ENCODE measurements at places on chromosomes 11 and 22.

GRCh38 chr22:43066844-43067385 lies 22.3 kb downstream of the TTLL1 start:
- DNase-seq = no peak

DNA sequence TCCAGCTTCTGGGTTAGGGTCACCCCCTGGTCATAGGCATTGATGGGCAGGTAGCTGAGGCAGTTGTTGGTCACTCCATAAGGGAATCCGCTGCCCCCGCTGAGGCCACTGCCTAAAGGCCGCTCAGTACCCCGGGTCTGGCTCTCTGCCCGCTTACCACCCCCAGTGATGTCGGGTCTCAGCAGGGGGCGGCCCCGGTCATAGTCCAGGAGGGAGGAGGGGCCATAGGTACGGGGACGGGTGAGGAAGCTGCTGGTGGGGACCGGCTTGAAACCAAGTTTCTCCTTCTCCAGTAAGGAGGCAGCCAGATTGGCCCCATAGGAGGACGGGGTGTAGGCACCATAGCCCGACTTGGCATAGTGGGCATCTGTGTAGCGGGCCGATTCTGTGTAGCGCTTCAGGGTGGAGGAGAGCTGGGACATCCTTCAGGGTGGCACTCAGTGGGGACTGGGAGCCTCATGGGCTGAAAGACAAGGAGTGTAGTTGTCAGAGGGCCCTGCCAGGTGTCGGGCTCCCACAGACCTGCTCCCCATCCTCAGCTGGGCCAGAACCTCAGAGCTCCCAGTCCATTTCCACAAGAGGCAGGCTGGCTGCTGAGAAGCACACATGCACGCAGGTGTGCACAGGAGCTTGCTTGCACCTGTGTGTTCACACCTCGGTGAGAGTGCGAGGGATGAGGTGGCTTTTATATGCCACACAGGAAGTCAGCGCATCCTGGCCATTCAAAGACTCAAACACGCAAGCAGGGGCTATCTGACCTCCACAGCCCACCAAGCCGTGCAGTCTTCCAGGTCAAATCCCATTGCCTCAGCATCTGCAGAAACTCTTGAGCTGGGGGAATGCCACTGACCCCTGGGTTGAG lies 8.2 kb downstream of the USP2 start:
- no peak for DNase-seq

DNA sequence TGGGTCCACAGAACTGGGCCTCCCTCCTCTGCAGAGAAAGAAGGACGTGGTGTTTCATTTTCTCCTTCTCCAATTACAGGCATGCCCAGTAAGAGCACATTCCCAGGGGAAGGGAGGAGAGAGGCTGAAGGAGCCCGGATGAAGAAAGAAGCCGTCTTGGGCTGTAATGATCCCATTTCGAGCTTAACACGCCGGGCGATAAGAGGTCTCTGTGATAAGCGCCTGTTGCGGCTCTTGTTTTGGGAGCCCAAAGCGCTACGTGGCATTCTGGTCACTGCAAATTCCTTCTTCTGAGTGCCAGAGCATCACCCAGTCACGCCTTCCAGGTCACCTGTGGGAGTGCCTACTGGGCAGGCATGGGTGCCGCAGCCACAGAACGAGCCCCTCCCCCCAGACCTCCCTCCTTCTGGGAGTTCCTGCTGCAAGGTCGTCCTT lies 57.5 kb downstream of the ANO1 start:
- no peak for DNase-seq

GRCh38 chr11:19679952-19680828 lies 32.4 kb upstream of the NAV2 start:
- no peak for DNase-seq

- no peak for DNase-seq
Observed at GRCh38 chr22:40423310-40423688, 52.9 kb downstream of the SGSM3 start.

DNA sequence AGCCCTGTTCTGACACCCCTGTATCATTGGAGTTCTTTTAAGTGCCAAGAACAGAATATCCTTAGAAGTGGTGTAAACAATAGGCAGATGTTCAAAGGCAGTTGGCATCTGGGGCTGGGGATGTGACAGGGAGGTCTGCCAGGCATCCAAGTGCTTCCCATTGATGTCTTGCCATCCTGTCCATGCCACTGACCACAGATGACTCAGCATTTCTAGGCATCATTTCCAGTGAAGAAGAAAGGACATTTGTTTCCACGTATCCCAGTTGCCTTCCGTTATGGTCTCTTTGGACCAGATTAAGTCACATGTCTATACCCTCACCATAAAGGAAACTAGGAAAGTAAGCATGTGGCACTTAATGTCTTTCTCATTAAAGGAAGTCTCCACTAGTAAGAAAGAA lies 76.7 kb upstream of the BARX2 start:
- DNase-seq = no peak

- DNase-seq = no peak
Observed at GRCh38 chr11:81840380-81840779, 893.3 kb downstream of the FAM181B start.

DNA sequence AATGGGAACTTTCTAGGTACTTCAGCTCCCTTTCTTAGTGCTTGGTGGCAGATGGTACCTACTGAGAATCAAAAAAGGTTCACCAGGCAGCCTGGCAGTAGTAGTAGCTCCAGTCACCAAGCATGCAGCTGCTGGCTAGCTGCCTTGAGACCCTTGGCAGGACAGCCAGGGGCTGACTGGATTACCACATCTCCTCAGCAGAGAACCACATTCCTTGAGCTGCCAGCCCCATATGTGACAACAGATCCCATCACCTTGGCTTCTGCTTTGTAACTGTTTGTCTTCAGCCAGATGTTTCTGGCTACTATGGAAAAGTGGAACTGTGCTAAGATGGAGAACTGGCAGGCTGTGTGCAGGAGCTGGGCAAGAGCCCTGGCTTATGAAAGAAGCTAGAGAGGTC lies 39.6 kb upstream of the CHRM4 start:
- DNase-seq = no peak

GRCh38 chr22:19620742-19621371 lies 93.4 kb upstream of the SEPTIN5 start:
- no peak for DNase-seq

DNA sequence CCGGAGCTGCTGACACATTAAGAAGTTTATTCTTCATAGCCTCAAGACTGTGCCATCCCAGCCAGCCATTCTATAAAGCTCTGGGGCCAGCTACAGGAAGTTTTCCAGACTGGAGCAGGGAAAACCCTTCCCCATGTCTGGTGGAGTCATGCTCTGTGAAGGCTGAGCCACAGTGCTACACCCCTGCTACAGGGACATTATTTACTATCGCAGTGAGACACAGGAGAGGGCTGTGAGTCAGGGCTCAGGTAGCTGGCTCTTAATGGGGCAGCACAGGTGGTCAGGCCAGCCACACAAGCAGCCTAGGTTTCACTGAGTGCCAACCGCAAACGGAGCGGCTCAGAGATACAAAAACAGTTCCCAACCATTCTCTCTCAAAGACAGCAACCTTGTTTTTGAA lies 12.1 kb downstream of the HPS4 start:
- DNase-seq = no peak

- no peak for DNase-seq
Observed at GRCh38 chr22:44267856-44268255, 44.9 kb downstream of the SHISAL1 start.

DNA sequence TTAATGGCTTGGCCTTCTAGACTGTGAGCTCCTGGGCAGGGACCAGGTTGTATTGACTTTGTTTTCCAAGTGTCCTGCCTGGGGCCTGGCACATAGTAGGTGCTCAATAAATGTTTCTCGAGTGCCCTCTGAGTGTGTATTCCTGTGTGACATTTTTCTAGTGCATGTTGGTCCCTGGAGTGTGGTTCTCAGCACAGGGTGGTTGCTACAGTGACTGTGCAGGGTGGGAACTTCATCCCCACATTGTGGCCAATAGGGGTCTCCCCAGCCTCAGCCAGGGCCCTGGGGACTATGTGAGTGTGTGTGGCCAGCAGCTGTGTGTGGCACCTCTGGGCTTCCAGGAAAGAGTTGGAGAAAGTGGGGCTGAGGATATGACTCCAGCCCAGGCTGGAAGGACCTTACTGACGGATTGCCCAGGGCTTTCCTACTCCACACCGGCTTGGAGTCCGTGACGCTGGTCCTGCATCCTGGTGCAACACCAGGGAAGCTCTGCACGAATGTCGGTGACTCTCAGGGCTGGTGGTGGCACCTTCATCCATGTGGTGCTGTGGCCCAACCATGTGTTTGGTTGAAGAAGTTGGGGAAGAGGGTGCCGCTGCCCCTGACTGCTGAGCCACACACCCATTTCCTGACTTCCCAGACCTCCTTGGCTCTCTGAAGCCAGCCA lies 9.0 kb upstream of the MARK2 start:
- no peak for DNase-seq

- DNase-seq = no peak
Observed at GRCh38 chr11:285021-285893, 3.7 kb upstream of the PGGHG start.

DNA sequence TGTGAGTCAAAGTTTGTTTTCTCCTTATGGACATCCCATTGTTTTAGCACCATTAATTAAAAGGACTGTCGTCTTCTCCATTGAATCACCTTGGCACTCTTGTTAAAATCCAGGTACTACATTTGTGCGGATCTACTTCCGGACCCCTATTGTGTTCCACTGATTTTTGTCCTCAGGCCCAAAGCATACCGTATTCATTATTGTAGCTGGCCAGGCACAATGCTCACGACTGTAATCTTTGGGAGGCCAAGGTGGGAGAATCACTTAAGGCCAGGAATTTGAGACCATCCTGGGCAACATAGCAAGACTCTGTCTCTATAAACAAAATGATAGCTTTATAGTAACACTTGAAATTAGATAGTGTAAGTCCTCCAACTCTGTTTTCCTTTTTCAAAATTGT lies 8.9 kb upstream of the GNB1L start:
- DNase-seq = no peak

DNA sequence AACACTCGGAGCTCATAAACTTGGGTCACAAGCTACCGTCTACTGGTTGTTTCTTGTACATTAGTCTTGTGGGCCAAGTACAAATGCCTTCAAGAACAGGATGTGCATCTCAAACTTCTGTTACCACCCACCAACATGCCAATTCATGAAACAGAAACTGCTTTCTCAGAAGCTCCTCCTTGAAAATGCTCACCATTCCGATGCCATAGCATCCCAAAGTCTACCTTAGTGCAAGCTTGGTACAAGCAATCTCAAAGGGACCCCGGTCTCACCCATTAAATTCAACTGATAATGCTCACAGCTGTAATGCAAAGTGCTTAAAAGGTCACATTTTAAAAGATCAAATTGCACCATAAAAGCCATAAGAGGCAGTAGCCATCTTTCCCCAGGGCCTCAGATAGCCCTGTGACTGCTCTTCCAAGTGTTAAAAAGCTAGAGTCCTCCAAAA lies 31.8 kb upstream of the CCDC34 start:
- no peak for DNase-seq

DNA sequence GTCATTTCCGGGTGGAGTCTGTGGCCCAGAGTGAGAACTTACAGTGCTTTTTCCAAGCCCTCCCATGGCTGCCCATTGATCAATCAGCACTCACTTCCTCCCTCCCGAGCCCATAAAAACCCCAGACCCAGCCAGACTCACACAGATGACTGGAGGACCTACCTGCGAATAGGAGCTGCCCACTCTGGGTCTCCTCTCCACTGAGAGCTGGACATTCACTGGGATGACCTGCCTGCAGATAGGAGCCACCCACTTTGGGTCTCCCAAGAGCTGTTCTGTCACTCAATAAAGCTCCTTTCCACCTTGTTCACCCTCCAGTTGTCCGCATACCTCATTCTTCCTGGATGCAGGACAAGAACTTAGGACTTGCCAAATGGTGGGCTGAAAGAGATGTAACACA lies 56.0 kb upstream of the B3GNT6 start:
- DNase-seq = no peak

- DNase-seq = no peak
Observed at GRCh38 chr11:123168955-123169484, 26.0 kb downstream of the CLMP start.

- no peak for DNase-seq
Observed at GRCh38 chr11:78958444-78958843, 383.8 kb upstream of the NARS2 start.

DNA sequence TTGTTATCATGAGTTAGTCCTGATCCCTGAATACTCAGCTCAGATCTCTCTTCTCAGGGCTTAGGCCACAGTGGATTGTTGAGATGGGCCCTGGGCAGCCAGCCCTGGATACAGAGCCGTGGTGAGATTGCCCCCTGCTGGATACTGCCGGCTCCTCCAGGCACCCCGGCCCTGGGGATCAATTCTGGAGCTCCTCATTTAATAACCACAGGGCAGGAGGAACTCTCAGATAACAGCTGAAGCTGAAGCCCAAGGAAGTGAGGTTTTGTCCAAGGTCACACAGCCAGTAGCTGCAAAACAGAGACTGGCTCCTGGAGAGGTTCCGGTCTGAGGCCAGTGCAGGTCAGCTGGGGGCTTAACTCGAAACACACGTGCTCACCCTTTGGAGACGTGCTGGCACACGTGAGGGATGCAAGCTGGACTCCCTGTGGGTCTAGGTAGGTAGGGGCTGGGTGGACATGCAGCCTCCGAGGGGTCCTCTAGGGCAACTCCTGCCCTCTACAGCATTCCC lies 16.0 kb downstream of the USH1C start:
- peak; percentile 82 for DNase-seq

DNA sequence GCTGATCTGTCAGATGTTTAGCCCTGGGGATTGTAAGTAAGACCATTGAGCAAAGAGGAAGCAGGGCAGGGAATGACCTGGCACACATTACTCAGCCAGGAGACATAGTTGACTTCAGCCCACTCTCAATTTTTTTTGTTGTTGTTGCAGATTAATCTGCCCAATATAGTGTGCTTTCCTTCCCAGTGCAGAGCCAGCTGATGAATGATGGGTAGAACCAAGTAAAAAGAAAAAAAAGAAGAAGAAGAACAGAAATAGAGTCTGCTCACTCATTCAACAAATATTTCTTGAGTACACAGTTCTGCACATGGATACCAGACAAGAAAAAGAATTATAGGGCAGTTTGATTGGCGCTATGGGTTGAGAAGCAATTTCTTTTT lies 292.7 kb downstream of the ETS1 start:
- no peak for DNase-seq

- DNase-seq = no peak
Observed at GRCh38 chr22:30044369-30044768, 35.9 kb upstream of the HORMAD2 start.

DNA sequence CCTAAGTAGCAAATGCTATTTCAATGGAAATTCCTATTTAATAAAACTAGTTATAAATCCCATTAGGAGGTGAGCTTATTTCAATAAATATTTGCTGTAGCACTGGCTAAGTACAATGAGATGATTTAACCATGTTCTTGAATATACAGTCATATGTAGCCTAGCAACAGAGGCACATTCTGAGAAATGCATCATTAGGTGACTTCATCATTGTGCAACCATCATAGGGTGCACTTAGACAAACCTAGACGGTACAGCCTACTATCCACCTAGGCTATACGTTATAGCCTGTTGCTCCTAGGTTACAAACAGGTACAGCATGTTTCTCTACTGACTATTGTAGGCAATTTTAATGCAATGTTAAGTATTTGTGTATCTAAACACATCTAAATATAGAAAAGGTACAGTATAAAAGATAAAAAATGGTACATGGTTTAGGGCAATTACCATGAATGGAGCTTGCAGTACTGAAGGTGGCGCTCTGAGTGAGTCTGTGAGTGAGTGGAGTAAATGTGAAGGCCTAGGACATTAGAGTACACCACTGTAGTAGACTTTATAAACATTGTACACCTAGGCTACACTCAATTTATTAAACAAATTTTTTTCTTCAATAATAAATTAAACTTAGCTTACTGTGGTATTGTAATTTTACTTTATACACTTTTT lies 350.1 kb downstream of the CASP12 start:
- no peak for DNase-seq

- DNase-seq = no peak
Observed at GRCh38 chr11:71388637-71389235, 59.5 kb downstream of the DHCR7 start.
